ENCODE measurements at places on chromosomes 5 and 9. TPM values are rescaled to one million over a fixed set of nuclear protein-coding genes. Genes with fewer than 3 reads are reported as not detected.
A peak's percentile ranks its signal among the peaks of the same experiment; 100 is the strongest.

The CHSY3 gene
- not detected for polyA plus RNA-seq

DNA sequence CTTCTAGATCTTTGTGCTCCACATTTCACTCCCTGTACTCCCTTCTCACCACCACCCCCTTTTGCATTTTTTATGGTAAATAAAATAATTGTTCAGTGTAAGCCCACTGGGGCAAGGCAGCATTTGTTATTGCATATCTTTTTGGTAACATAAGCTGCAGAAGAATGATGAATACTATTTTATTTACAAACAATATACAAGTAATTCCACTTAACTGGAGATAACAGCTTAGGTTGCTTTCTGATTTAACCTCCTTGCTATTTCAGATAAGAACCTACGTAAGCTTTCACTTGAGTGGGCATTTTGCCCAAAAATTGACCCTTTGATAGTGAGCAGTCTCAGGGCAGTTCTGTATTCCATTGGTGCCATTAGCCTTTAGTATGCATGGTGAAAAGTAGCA is 417.9 kb downstream of the SH3GL2 start:
- no peak for DNase-seq

The SELENOP gene
- 328 TPM for polyA plus RNA-seq

- DNase-seq = no peak
These were observed 161.4 kb downstream of the SLIT3 start for GRCh38 chr5:169139480-169140050.

The RIOK2 gene
- 7.8 TPM for polyA plus RNA-seq

The GBGT1 gene
- polyA plus RNA-seq = 9.9 TPM

DNA sequence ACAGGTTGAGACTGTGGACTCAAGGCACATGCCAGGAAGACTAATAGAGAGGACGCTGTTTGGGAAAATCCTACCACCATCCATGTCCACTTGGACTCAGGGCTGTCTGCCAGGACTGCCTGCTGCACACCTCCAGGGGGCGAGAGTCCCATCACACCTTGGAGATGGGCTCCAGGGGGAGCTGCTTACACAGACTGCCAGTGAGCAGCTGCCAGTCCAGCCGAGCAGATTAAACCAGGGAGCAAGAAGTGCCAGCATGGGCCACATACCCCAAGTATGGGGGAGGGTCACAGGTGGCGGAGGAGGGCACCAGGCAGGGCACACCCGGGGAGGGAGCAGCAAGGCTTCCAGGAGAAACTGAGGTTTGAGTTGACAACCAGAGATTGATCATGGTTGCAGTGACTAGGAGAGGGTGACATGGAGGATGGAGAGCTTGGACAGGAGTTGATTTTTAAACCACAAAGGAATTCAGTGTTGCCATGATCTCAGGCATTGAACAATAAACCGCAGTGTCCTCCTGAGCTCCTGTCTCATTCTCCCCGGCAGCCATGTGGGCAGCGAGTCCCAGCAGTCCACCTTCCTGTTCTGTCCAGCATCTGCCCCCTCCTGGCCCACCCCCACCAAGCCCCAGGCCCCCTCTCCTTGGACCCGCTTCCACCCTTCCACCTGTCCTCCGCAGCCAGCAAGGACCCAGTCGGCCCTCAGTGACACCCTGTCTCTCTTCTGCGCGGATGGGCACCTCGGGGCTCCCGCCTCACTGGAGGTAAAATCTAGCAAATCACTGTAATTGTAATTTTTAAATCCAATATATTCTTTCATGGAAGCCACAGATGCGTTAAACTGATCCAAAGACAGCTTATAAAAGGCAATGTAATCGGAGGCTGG is 3.1 kb upstream of the VAV2 start:
- no peak for DNase-seq

The NKD2 gene
- 1.8 TPM for polyA plus RNA-seq

DNA sequence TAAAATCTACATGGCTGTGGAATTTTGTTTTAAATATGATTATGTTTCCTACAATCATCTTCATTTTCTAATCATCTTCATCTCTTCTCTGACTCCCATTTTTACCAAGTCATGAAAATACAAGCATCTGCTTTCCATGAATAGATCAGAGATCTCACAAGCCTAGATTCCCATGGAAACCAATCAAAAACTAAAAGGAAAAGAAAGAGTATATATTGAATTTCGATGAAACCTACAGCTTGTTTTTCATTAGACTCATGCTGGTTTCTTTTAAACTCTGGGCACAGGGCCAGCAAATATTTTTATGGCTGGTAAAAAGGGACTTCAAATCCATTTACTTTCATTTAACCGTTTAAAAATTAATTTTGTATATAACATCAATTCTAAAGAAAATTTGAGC is 51.2 kb downstream of the INVS start:
- no peak for DNase-seq

GRCh38 chr9:90142580-90142979 is 500.0 kb downstream of the DIRAS2 start:
- DNase-seq = no peak

The CFAP157 gene
- not detected for polyA plus RNA-seq

DNA sequence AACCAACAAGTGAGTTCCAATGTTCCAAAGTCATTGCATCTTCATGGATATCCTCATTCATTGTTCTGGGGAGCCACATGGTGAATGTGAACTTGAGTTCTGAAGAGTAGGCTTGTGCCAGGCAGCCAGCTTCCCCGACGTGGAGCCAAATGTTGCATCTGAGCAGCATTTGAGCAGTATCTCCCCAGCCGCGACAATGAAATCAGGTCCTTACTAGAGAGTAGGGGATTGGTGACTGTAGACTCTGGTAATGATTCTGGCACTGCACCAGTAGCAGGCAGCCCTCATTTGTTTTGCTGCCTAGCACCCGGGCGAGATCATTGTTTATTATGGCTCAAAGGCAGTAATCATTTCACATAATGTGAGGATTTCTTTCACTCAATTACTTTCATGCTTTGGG is 451.4 kb upstream of the C9orf72 start:
- DNase-seq = no peak

DNA sequence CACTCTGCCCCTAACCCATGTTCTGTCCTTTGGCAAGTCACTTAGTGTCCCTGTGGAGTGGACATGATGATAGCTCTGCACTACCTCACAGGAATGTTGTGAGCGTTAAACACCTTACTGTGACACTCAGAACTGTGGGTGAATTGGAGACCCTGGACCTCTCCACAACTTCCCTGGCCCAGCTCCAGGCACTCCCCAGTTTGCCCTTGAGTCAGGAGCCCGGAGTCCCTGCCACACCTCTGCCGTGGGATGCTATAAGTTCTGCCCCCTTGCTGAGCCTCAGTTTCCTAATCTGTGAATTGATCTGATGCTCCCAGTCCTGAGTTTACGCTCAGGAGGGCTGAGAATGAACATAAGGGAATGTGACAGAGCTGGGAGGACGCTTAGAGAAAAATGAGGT is 34.4 kb downstream of the GSN start:
- DNase-seq = peak; percentile 66

- peak; percentile 65 for DNase-seq
These were observed 23.0 kb downstream of the CDH10 start for GRCh38 chr5:24621792-24622191.

DNA sequence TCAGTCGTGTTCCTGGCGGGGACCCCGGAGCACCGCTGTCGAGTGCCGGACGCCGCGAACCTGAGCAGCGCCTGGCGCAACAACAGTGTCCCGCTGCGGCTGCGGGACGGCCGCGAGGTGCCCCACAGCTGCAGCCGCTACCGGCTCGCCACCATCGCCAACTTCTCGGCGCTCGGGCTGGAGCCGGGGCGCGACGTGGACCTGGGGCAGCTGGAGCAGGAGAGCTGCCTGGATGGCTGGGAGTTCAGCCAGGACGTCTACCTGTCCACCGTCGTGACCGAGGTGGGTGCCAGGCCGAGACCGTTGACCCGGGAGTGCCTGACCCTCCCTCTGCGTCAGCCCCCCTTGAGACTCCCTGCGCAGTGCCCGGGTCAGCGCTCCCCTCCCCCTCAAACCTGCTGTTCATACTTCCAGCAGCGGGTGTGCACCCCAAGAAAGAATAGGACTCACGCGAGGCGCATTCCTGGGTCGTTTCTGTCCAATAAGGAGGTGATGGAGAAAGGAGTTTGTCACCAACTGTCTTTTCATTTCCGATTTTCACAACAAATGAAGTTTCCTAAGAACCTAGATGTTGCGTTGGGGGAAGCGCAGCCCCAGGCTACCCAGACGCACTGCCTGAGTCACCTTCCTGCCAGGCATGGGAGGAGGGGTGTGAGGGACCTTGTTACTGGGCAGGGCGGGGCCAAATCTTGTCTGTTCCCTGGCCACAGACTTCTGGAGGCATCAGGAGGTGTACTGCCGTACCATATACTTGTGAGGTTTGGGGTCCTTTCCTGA is 722 bp downstream of the SLC22A4 start:
- peak; percentile 82 for DNase-seq

GRCh38 chr5:140996060-140996459 is 29.8 kb downstream of the PCDHAC2 start:
- no peak for DNase-seq

- peak; percentile 85 for DNase-seq
These were observed 8.4 kb downstream of the TGFBI start for GRCh38 chr5:136037001-136037705.

DNA sequence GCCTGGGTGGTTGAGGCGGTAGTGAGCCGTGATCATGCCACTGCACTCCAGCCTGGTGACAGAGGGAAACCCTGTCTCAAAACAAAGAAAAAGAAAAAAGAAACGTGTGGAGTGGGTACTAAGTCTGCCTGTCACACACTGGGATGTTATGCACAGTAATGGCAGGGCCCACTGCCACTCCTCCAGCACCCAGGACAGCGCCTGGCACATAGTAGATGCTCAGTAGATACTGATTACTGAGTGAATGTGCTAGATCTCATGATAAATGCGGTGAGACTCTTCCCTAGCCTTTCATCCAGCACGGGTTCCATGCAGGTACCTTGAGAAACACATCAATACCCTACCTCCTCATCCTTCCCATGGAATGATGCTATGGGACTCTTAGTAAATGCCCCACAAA is 87.4 kb upstream of the HSPA9 start:
- DNase-seq = no peak

GRCh38 chr9:35852876-35853865 is 17.0 kb downstream of the OR13J1 start:
- DNase-seq = peak; percentile 42
